ENCODE measurements at places on chromosomes 6 and 20.

GRCh38 chr6:170291271-170292110 lies 613 bp upstream of the DLL1 start:
- DNase-seq, result peak; percentile 95

- no peak for DNase-seq
These were observed 10.1 kb upstream of the CALHM6 start for GRCh38 chr6:116450769-116451740.

DNA sequence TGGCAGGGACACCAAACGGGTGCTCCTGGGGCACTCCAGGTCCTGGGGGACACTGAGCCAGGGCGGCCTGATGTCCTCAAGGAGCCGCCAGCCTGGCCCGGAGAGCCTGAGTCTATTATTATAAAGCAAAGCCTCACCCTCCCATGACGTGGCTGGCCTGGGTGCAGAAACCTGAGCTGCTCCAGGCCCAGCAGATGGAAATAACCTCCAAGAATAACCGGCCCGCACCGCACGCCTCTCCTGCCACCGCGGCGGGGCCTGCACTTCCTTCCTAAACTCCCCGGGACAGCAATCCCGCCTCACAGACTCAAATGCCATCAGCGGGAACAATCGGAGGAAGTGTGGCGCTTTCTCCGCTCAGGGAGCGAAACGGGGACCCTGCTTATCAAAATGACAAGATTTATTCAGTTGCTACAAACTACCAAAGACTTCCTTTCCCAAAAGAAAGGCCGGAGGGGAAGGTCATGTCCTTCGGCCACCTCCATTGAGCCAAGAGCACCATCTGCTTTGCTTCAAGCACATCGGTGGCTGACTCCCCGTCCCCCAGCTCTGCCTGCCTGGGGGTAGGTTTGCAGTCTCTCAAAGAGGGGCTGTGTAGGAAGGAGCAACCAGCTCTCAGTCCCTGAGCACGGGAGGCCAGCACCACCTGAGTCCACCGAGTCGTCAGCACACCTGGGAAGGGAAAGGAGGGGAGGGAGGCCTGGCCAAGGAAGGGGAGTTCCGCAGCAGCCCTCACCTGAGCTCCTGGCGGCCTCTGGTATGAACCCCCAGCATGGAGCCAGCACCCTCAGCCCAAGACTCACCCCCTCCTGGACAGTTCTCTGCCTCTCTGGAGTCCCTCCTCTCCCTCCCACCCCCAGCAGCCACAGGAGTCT lies 78.6 kb upstream of the QKI start:
- no peak for DNase-seq

DNA sequence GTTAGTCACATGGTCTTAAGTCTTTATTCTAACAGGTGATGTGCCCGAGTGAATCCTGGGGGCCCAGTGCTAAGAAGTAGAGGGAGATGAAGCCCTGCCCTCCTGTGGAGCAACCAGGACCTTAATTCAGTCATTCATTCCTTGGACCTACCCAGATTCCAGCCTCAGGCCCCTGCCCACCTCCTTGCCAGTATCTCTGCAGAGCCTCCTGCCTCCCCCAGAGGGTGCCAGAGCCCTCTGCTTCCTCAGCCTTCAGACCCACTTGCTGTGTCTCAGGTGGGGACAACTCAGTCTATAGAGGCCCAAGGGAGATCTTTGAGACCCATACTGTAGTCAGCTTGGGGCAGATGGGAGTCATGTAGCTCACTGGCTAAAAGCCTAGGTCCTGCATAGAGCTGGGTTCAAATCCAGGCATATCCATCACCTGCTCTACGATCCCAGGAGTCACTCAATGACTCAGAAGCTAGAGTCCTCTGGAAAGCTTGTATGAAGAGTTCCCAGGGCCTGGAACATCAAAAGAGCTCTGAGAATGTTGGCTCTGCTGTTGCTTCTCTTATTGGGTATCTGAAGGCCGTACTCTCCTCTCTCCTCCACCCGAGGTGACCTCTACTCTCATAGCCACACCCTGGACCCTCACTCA lies 3.9 kb upstream of the SIGLEC1 start:
- peak; percentile 16 for DNase-seq

DNA sequence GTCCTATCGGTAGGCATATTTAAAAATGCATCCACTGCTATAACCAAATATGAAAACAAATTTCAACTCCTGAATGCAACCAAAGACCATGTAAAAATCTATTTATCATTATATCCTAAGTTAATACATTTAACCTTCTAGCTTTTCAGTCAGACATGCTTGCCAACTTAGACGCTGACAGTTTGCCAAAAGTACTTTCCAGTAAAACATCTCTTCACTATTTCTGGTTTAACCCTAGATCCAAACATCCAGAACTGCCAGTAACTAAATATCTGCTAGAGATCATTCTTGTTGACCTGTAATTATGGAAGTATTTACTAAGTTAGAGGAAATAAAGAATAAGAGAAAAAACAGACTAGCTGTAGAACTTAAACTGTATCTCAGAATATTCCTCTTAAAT lies 210.2 kb upstream of the THEMIS start:
- DNase-seq, result no peak

DNA sequence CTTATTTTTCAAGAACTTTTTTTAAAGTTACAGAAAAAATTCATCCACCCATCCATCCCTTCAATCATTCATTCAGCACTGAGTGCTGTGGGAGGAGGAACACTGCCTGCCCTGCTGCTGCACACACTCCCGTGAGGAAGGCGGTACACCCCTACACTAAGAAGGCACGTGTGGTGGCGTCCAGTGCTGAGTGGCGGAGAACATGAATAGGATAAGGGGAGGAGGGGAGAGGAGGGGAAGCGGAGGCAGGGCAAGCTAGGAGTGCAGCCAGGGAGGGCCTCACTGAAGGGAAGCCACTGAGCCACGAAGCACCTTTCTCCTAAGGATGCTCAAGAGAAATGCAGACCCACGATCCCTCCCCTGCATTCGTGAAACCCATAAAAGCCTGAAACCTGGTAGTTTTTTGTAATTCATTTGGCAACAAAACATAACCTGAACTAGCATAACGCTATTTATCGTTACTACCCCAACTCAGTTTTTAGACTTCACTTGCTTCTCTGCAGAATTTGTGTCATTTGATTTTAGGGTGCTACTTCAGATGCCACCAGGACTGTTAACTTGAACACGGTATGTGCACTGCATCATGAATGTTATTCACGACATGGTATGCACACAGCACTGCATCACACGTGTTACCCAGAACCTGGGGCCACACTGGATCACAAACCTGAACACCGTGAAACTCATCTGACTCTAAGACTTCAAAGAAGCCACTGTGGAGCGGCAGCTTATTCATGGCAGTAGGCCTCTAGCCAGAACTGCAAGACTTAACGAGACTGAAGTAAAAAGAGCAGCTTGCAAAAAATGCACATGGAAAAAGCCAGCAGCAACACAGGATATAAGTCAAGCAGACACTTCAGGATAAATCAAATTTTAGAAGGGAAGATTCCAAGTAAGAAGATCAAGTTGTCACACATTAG lies 3.5 kb downstream of the RNASET2 start:
- DNase-seq, result no peak

DNA sequence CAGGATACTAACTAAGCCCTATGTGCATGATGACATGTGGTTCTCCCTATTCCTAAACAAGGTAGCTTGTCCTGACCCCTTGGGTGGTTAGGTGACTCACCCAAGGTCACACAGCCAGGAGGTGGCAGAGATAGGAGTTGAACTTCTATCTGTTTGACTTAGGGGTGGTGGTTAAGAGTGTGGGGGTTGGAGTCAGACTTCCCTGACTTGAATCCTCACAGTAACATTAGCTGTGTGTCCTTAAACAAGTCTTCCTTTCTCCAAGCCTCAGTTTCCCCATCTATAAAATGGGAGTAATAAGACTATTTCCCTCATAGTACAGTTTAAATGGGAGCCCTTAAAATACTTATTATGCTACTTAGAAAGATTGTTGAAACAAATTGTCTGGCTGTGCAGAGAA lies 21.9 kb downstream of the SLC12A5 start:
- DNase-seq, result no peak

DNA sequence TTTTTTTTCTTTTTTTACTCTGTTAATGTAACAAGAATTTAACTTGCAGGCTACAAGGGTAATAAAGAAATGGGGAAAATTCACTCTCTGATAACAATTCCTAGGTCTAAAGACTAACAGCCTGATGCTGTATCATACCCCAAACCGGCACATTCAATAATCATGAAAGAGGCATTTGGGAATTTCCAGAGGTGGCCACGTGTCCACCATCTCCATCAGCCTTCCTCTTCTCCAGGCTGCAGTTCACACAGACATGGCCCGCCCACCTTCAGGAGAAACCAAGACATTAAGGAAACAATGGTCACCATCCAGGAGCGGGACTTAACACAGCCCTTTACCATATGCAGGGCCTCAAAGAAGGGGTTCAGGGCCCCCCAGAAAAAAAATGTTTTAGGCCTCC lies 44.8 kb downstream of the PDE10A start:
- DNase-seq, result no peak

DNA sequence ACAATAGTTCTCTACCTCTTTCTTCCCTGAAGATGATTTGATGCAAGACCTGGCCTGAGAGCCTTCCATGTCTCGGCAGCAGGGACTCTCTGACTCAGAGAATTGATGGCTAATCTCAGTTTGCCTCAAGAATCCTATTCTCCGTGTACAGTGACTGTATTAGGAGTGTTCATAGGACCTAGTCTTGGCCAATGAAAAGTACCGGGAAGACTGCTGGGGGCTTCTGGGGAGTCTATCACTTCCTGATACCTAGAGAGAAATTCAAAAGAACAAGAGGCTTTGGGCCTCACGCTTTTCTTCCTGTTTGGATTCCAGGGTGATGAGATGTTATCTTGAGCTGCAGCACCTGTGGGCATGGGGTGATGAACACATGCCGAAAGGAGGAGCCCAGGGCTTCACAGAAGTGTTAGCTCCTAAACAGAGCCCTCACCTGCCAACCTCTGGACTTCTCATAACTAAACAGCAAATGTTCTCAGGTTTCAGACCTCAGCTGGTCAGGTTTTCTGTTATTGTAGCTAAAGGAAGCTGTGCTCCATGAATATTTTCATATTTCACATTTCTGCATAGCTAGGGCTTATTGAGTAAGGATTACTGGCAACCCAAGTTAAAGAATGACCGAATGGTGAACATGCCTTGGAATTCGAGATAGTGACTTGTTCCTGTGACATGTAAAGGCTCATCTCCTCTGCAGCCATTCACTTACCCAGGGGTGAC lies 323.1 kb upstream of the AGPAT4 start:
- no peak for DNase-seq

DNA sequence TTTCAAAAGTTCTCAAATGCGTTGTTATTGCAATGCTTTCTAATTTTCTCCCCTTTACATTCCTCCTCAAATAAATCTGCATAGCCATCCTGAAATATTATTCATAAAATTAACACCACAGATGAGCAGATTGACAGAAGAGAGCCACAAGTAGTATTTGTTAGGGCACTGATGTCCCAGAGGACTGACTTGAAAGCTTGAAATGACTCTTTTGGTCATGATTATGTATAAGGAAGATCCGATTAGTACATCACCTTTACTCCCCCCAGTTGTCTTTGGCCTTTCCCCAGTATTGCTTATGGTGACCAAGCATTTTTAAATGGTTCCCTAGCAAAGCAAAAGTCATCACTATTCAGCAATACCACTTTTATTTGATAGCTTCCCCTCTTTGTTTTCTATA lies 187.6 kb downstream of the ADAT2 start:
- no peak for DNase-seq

- DNase-seq, result no peak
These were observed 38.2 kb downstream of the ELMO2 start for GRCh38 chr20:46367967-46368901.

DNA sequence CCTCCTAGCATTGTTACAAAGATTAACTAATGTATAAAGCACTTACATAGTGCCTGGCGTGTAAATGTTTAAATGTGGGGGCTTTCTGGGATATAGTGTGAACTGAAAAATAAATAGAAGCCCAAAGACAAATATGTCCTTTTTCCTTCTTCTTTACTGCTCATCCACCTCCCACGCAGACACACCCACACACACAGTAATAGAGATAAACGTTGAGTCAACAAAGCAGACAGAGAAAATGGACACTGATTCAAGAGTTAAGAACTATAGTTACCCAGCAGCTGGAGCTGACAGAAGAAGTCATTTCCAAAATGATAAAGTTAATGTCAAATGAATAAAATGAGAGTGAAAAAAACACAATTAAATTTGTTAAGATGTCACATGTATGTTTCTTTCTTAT lies 68.3 kb downstream of the FHL5 start:
- DNase-seq, result no peak

- no peak for DNase-seq
These were observed 34.7 kb downstream of the TFEB start for GRCh38 chr6:41700463-41701347.

DNA sequence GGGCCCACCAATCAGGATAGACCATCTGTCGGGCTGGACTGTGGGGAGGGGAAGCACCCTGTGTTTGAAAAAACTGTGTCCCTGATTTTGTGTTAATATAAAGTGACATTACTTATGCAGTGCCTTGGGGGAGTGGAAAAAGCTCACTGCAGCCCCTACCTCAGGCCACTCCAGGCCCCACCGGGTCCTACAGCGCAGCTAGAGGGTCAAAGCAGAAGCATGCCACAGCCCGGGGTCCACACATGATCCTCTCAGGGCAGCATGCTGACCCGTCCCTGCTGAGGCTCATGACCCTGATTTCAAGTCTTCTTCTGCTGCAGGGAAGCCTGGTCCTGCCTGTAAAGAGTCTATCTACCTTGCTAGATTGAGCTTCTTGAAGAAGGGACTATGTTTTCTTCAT lies 133.0 kb upstream of the PLCB4 start:
- no peak for DNase-seq

DNA sequence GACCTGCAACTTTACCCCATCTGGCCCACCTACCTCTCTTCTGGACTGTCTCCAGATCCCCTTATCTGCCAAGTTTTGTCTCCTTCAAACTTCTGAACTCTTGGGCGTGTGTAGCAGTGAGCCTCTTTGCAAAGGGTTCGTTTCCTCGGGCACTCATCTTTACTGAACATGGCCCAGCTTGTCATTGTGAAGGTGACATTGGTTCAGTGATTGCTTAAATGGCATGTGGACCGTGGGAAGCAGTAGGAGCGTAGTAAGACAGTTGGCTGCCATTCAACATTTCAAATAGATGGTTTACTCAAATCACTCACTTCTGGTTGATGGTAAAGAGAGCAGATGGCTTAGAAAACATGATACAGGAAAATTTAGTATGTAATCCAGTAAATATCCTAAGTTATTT lies 34.8 kb upstream of the KIF25 start:
- no peak for DNase-seq

DNA sequence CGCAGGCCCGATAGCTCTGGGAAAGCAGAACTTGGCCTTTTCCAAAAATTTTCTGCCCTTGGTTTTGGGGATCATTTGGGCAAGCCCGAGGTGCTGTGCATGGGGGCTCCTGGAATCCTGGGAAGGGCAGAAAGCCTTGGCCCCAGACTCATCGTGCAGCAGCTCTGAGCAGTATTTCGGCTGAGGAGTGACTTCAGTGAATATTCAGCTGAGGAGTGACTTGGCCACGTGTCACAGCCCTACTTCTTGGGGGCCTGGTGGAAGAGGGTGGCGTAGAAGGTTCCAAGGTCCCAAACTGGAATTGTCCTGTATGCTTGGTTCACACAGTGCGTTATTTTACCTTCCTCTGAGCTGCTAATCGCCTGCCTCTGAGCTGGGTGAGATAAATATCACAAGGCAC lies 1.1 kb upstream of the BMP2 start:
- DNase-seq, result no peak

- DNase-seq, result no peak
These were observed 114.7 kb downstream of the SASH1 start for GRCh38 chr6:148457137-148457842.

GRCh38 chr6:38579010-38579628 lies 60.6 kb downstream of the BTBD9 start:
- DNase-seq, result no peak

- no peak for DNase-seq
These were observed 58.9 kb downstream of the MYH7B start for GRCh38 chr20:35014537-35014936.

- DNase-seq, result no peak
These were observed 92.8 kb upstream of the RNF217 start for GRCh38 chr6:124869416-124869815.
